ENCODE measurements at places on chromosomes 7 and 10. TPM values are rescaled to one million over a fixed set of nuclear protein-coding genes. Genes with fewer than 3 reads are reported as not detected.

ZNF107 gene
- 1.2 TPM for total RNA-seq

GRCh38 chr7:19749658-19750057 lies 23.8 kb downstream of the TMEM196 start:
- no peak for DNase-seq

DNA sequence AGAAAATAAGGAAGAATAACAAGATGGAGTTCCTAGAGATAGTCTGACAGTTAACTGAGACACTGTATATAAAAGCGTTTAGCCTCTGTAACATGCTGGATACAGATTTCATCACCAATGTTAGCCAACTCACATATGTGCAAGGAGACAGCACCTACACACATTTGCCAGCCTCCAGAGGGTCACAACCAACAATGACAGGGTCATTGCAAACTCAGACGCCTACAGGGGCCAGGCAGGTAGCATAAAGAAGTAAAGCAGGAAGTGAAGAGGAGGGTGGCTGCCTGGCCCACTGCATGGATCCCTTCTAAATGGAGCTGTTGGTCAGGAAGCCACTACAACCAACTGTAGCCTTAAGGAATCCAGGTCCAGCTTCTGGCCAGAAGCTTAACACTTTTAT lies 50.4 kb downstream of the NRAP start:
- no peak for DNase-seq

RGR gene
- total RNA-seq, result not detected

DNA sequence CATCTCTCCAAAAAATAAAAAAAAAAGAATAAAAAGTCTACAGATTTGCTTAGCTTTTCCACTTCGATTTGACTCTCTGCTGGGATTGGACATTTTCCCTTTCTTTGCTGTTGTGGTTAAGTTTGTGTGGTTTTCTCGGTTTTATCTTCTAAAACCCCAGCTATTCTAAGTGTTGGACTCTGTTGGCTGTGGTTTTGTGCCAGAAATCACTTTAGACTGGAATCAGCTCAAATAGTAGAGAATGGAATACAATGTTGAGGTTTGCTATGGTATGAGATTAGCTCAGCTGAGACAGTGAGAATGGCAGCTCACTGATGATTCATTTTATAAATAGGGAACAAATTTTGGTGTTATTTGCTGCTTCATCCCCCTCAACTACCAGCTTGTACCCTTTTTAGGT lies 116.0 kb downstream of the BUB3 start:
- no peak for DNase-seq
